ENCODE measurements at places on chromosomes 4 and X.

DNA sequence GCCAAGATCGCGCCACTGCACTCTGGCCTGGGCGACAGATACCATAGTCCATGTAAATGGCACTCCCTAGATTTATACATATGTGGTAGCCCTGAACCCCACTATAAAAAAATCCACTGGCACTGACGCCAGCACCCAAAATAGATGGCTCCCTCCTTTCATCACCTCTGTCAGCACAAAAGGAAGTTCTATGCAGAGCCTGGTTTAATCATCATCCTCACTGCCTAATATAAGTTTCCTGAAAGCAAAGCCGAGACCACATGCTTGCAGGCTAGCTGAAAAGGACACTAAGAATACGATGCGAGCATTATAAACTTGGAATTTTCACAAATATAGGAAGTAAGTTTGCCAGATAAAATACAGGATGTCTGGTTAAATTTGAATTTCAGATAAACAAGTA is 27.5 kb upstream of the DOCK11 start:
- DNase-seq, result no peak

DNA sequence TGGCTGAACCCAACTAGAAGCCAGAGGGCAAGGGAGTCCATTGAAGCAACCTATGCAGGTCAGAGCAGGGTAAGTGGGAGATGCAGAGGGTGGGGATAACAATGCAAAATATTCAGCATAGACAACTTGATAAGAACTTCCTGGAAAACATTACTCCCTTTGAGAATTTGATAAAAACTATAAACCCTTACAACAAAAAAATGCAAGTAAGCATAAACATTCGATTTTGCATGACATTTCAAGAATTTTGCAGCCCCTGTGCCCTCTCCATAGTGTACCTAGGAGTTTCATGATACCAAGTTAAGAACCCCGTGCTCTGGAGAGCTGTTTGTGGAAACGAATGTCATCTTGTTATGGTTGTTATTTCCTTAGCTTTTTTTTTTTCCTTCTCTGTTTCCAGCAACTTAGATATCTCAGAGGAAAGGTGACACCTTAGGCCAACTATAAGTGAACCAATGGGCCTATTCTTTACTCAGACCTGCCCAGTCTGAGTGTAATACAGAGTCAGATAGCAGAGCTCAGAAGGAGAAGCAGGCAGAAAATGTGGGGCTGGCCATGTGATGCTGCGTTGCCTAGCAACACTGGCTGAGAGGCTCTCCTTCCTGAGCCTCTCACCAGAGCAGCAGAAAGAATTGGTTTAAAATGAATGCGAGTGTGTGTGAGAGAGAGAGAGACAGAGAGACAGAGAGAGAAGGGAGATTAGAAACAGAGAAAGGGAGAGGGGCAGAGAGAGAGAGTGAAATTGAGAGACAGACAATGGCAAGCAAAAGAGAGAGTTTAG is 36.7 kb upstream of the GABRQ start:
- no peak for DNase-seq

DNA sequence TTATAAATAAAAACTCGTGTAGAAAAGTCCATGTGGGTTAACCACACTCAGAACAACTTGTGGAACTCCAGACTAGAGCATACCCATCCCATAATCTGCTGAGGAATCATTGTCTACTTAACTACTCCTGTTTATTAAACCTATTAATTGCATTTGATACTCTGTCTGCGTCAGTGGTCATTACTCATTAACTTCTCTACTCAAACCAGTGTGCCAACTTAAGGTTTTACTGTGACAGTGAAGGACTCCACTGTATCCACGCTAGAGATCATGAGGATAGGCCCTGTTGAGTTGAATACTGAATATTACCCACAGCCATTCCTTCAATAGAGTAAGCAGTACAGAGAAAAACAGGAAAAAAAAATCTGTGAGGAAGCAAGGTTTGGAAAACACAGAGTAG is 17.3 kb downstream of the HPGD start:
- DNase-seq, result no peak

- DNase-seq, result no peak
These were observed 199.5 kb upstream of the PUDP start for GRCh38 chrX:7347465-7347864.

DNA sequence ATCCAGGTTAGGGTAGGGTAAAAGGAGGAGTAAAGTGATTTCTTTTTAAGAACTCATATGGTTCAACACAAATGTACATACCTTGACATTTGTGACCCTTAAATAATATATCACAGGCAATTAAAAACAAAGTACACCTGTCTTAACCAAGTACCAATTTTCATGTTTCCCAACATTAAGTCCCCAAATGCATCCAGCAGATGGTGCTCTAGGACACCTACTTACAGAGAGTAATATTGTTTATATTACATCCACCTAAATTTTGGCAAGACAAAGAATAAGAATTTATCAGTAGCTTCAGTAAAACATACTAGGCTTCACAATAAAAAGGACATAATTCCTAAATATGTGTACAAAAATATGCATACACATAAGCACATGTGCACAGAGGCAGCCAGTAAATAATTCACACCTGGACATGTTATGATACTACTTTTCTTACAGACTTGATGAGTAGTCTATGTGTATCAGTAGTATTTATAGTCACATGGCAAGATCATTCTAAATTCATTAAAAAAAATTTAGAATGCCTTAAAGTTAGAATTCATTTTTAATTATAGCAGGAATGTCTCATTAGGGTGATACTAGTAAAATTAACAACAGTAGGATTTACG is 219.7 kb downstream of the DCLK2 start:
- peak; percentile 71 for DNase-seq

GRCh38 chr4:77044461-77045150 is 31.2 kb downstream of the CCNI start:
- peak; percentile 77 for DNase-seq

DNA sequence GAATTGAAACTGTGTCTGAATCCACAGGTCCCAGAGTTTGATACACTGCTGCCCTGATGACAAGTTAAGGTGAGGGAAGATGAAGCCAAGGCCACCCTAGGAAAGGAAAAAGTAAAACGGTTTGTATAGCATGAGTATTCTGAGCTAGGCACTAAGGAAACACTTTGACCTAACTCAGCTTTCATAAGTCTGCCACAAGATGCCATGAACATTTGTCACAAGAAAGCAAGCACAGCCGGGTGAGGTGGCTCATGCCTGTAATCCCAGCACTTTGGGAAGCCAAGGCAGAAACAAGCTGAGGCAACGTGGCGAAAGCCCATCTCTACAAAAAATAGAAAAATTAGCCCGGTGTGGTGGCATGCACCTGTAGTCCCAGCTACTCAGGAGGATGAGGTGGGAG is 34.2 kb downstream of the ELOVL6 start:
- peak; percentile 86 for DNase-seq
